PC-9 (cell line): ENCODE measurements at places on chromosomes 16 and 17. TPM values are rescaled to one million over a fixed set of nuclear protein-coding genes. Genes with fewer than 3 reads are reported as not detected.
A peak's percentile ranks its signal among the peaks of the same experiment; 100 is the strongest.

The KRTAP1-1 gene
- not detected in 2 replicates for total RNA-seq

The SPEM2 gene
- 0.50 TPM in 1 of 2 replicates, not detected in the other for total RNA-seq

The NPIPA2 gene
- total RNA-seq = 2.6 and 3.0 TPM in 2 replicates

The CDH1 gene
- 117 and 120 TPM in 2 replicates for total RNA-seq

The KRT24 gene
- not detected in 2 replicates for total RNA-seq

The KRTAP9-4 gene
- not detected in 2 replicates for total RNA-seq

The TTLL6 gene
- total RNA-seq = not detected in 2 replicates

The ATMIN gene
- total RNA-seq = 17.8 and 31.2 TPM in 2 replicates

- peaks cover 21% of the 10 kb centered on the region for H3K27me3 ChIP-seq
- H3K36me3 ChIP-seq = no peaks in the 10 kb centered on the region
Observed at GRCh38 chr16:51470492-51470891, 319.4 kb upstream of the SALL1 start.

GRCh38 chr17:32006957-32007462 is at the start of gene LRRC37B:
TSS of gene LRRC37B (plus strand) at chr17:32007383. CDS start at chr17:32021393, 14,010 bp downstream.
- H3K27ac ChIP-seq = no peak within 1 kb of the TSS
- H3K27me3 ChIP-seq = no peaks in the 10 kb centered on the region
- H3K36me3 ChIP-seq = no peaks in the 10 kb centered on the region
- peak; percentile 54 for DNase-seq

GRCh38 chr17:46773221-46773605 is 45.3 kb downstream of the WNT3 start:
- H3K4me1 ChIP-seq = peaks cover 28% of the 10 kb centered on the region
- DNase-seq = peak; percentile 33
- no peak overlapping the region for H3K27ac ChIP-seq
